ENCODE measurements at places on chromosomes 6 and 20.

DNA sequence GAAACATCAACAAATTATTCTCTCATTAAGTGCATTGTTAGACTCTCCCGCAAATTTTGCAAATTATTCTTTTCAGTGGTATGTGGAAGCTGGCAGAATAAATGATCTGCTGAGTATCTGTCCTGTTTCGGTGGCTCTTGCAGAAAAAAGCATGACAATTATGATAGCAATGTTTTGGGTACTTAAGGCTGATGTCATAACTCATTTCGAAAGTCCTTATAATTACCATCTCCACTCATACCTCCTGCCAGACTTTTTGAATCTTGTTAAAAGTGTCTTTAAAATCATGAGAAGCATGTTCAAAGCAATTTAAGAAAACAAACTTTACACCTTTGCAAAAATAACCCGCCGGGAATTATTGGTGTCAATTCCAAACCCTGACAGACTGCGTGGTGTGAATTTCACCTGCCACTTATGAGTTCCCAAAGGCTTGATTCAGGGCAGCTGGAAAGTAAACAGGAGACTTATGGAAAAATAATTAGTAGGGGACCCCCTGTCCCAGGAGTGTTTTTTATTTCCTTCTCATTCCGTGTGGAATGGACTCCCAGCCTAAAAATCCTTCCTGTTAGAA is 87.6 kb upstream of the E2F3 start:
- DNase-seq, result no peak

- DNase-seq, result no peak
These were observed 69.5 kb downstream of the CYP39A1 start for GRCh38 chr6:46583081-46583480.

GRCh38 chr20:51451484-51451883 is 91.0 kb downstream of the NFATC2 start:
- DNase-seq, result no peak

DNA sequence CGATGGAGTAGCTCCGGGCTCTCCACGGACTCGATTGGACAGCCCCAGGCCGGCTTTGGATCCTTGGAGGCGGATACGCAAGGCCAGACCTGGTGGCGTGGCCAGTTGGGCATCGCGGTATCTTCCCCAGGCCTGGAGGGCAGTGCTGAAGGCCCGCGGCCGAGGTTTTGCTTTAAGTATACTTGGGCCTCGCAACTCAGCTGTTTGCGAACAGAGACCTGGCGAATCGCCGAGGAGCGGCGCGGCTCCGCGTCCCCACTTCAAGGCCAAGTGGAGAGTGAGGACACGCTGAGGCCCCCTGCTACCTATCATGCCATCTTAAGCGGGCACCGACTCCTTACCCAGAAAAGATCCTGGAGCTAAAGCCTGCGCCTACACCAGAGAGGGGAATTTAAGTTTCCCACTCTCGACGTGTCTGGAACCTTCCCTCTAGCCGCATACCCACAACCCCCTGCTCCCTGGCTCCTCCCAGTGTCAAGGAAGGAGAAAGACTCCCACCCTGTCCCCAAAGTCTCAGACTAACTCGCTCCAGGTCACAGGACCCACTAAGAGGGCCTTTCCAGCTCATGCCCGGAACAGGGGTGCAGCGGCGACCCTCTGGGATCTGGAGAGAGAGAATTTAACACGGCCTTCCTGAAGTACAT is 4.1 kb downstream of the LINC00237 start:
- peak; percentile 52 for DNase-seq

DNA sequence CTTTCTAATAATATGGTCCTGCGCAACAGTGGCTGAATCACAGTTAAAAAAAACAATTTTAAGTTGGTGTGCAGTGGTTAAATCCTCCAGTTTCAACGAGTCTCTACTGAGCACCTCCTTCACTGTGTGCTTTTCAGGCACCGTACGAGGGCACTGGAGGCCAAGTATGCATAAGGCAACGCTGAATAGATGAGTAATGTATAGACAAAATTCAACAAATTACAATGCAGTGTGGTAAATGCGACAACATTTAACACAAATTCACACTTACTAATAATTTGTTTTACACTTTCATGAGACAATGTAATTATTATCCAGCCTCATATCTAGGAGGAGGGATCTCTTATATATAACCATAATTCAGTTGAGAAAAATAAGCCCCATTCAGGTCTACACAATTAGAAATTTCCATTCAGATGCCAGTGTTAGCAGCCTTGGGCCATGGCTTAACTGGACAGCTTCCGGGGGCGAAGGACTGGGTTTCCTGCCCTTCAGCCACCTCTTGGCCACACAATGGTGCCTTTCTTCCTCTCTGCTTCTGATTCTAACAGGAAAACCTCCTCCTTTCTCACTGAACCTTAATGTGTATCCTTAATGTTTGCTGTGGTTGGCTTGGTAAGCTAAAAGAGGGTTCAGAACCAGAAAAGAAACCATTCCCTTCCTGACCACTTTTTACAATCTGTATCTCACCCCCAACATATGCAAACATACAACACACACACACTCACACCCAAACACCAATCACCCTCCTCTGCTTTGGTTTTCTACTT is 51.9 kb downstream of the B4GALT5 start:
- DNase-seq, result no peak

DNA sequence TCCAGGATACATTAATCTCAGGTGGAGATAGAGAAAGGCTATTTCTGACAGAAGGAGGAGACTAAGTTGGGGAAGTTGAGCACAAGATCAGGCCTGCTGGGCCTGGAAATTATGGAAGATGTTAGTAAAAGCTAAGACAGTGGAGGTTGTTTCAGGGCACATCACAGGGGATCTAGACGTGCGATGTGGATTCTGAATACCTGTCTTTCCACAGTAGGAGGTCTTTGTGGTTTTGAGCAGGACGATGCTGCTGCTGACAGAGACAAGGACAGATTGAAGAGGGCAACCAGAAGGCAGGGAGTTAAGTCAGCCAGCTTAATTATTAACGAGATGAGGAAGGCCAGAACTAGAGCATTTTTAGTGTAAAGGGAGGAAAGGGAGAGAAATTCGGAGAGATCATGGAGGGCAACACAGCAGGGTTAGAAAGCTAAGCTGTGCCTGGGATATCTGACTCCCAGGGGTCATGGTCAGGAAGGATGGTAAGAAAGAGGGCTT is 384.9 kb downstream of the MAFB start:
- no peak for DNase-seq

DNA sequence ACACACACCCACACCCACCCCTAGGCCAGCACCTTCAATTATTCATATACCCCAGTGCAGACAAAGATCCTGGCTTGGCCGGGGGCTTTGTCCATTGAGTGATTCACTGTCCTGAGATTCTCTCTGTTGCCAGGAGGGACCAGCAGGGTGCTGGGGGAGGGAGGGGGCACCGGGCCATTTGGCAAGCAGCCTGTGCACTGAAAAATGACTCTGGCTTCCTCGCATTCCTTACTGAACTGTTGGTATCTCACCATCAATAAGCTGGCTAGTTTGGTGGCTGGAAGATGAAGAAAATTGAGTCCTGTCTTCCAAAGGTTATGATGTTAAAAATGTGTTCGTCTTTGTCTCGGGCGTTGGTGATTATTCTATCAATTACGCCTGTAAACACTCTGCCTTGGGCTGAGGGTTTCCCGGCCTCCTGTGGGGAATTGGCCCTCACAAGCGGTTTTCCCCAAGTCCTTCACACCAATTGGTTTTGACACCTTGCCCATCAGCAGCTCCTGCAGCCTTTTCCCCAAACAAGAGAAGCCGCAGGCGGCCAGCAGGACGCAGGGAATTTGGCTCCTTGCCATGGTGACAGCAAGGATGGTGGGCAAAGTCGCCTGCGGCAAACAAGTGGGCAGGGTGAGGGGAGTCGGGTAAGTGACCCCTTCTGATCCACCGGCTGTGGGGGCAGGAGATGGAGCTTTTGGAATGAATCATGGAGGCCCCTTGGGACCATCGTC is 4.9 kb downstream of the VSTM2L start:
- DNase-seq, result no peak

DNA sequence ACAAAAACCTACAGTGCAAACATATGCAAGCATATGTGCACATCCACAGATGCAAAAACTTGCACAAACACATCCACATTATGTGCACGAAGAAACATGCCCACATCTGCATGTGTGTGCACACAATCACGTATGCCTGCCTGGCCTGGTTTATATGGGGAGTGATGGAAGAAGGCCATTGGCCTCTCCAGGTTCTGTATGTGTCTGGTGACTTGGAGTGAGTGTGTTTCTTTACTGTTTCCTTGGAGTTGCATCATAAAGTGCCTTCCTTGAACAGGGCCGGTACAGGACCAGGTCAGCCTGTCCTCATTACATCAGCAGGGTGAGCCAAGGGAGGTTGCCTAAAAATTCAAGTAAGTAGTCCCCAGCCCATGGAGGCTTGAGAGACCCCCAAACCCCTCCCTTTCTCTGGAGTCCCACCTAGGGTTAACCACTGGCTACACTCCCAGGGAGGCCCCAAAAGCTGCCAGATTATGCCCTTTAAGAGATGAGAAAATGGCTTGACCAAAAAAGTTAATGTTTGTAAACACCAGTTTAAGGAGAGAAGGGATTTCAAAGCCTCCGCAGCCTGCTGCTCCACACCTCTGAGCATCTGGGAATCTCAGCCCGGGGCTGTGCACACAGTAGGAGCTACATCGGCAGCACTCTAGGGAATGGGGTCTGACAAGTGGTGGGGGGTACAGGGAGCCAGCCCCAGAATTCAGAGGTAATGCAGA is 140.8 kb downstream of the VEGFA start:
- DNase-seq, result no peak

- DNase-seq, result no peak
These were observed 542 bp upstream of the AFG1L start for GRCh38 chr6:108294297-108294726.

DNA sequence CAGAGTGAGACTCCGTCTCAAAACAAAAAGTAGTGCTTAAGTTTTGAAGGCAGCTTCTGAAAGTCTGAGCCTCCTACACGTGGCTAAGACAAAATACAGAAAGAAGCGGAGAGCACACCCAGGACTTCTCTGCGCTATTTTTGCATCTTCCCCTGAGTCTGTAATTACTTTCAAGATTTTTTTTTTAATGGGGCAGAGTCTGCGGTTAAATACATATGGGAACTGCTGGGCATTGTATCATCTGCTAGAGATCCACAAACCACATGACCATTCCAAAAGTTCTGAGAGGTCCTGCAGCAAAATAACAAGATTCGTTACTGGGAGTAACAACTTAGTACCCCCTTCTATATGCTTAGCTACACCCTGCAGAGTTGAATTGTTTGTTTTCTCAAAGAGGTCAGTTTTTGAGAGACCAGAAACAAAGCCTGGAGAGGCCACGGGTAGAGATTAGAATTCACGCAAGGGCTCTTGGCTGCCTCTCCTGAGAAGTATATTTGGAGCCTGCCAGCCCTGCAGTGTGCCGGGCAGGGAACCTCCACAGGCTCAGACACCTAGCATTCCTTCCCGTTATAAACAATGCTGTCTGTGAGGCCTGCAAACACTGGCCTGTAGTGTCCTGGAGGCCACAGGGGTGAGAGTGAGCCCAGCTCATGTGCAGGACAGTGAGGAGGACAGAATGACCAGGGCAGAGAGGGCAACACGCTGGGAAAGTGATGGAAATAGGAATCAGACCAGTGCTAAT is 48.2 kb upstream of the FAM50B start:
- DNase-seq, result no peak
